Activated CD4-positive, alpha-beta T cell treated with anti-CD3 and anti-CD28 coated beads for 24 hours (primary cell): ENCODE measurements at places on chromosomes 2 and 18.
A peak's percentile ranks its signal among the peaks of the same experiment; 100 is the strongest.

GRCh38 chr18:5250603-5251002 is 44.9 kb downstream of the ZBTB14 start:
- DNase-seq, result no peak

- DNase-seq, result no peak
Measured at GRCh38 chr2:180728928-180729559, 251.4 kb upstream of the UBE2E3 start.

DNA sequence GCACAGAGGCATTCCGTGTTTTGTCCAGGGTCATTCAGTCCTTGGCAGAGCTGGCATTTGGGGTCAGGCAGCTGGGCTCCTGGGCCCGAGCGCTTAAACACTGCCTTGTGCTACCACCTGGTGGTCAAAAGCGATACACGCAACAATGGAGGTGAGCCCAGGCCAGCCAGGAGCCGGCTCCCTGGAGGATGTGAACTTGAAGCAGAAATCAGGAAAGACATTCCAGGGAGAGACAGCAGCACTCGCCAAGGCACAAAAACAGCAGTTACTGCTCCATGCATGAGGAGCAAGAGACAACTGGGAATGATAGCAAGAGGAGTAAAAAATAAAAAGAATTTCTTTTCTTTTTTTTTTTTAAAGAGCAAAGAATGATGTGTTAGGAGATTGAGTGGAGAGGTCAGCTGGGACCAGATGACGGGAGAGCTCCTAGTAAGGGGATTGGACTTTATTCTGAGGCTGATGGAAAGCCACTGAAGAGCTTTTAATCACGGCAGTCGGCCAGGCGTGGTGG is 20.7 kb downstream of the SCYGR8 start:
- DNase-seq, result peak; percentile 41

- no peak for DNase-seq
Measured at GRCh38 chr2:8447610-8448221, 234.1 kb upstream of the ID2 start.

GRCh38 chr2:136381722-136382633 is 264.0 kb upstream of the CXCR4 start:
- DNase-seq, result peak; percentile 58

DNA sequence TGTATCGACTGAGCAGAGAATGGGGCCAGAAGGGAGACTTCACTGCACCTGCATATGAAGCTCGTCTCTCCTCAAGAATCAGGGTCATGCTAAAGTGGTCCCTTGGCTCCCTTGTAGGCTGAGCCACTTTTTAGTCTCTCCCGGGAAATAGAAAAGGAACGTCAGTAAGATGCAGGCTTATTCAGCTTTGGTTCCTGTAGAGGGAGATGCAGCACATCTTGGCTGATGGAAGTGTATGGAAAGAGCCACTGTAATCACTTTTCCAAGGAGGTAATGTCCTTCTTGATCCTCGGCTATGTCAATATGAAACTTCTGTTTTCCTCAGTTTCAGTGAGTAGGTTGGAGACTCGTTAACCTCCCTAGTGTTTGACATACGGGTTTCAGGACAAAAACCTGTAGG is 235.2 kb downstream of the GCA start:
- DNase-seq, result no peak

DNA sequence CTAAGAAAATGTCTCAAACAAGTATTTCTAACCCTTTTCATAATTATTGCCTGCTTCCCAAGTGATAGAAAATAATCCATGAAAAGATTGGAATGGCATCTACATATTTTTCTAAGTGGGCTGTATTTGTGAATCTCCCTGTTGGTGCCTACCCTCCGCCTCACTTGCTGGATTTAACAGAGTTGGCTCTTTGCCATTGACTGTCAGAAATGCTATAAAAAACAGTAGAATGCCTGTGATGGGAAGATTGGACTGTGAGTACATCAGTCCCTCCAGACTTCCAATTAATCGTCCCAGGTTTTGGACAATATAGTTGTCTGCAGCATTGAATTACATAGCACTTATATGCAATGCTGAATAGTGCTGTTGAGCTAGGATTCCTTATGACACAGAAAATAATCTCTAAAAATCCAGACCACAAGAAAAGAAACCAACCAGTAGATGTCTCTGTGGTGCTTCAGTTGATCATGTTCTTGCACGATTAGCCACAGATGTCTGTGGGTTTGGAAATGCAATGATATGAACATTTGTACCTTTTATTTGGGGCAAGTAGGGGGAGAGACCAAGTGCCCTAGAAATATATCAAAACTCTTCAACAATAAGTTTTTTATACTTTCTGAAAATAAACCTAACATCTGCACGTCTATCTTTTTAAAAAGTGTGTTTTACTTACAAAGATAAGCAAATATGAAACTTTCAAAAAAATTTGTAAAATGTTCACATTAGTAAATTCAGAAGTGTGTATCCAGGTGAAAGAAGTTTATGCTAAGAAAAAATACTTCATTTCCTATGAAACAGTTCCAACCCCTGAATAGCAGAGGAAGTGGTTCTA is 88.5 kb downstream of the DYNAP start:
- DNase-seq, result no peak

- DNase-seq, result no peak
Measured at GRCh38 chr18:42436222-42436765, 481.3 kb downstream of the PIK3C3 start.

DNA sequence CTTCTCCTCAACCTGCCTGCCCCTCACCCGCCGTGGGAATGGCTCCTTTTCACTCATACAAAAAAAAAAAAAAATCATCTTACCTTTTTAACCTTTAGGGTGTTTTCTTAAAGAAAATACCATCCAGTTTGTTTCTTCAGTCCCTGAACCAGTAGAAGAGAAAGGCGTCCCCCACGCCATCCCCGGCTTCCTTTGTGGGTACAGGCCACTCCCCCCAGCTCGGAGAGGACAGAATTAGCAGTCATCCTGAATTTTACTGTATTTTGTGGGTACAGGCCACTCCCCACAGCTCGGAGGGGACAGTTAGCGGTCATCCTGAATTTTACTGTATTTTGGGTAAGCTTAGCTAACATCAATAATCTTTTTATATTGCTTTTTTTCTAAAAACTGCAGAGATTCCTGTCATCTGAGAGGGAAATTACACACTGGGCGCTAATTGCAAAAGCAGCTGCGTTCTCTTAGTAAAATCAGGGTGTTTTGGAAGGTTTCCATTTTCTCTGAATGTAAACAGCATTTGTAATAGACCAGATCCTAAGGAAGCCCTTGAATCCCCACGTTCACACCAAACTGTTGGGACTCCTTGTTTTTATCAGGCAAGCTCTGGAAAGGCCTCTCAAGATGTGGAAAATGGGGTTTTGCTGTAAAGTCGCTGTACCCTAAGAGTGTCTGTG is 72.5 kb downstream of the NFATC1 start:
- DNase-seq, result no peak

- DNase-seq, result no peak
Measured at GRCh38 chr2:20231598-20232026, 6.7 kb upstream of the SDC1 start.

- DNase-seq, result no peak
Measured at GRCh38 chr2:229425598-229425997, 154.5 kb upstream of the PID1 start.

- DNase-seq, result no peak
Measured at GRCh38 chr2:174399171-174399570, 3.6 kb downstream of the SCRN3 start.

GRCh38 chr2:146262606-146263005 is 1582.2 kb upstream of the ACVR2A start:
- no peak for DNase-seq

- DNase-seq, result no peak
Measured at GRCh38 chr18:37641573-37641972, 76.0 kb upstream of the CELF4 start.

- DNase-seq, result no peak
Measured at GRCh38 chr2:149021271-149021719, 17.2 kb upstream of the LYPD6B start.

DNA sequence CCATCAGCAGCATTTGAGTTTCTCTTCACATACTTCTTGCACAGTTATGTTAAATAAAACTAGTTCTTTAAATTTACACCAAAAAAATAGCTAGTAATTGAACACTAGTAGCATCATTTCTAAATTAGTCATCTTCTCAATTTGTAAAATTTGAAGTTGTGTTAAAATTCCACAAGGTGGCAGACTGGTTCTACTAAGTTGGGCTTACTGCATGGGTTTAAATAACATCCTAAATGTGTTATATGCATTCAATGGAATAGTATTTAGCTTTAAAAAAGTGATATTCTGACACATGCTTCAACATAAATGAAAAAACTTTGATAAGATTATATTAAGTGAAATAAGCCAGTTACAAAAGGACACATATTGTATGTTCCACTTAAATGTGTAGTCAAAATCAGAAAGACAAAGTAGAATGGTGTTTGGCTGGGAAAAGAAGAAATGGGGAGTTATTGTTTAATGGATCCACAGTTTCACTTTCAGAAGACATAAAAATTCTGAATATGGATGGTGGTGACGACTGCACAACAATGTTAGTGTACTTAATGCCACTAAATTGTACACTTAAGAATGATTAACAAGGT is 28.7 kb upstream of the RPRD1A start:
- DNase-seq, result no peak

GRCh38 chr2:142175813-142176338 is 45.1 kb upstream of the LRP1B start:
- no peak for DNase-seq

- DNase-seq, result no peak
Measured at GRCh38 chr2:239101071-239101470, 253.2 kb downstream of the TWIST2 start.

GRCh38 chr2:41326851-41327250 is 721.0 kb upstream of the PKDCC start:
- DNase-seq, result no peak

DNA sequence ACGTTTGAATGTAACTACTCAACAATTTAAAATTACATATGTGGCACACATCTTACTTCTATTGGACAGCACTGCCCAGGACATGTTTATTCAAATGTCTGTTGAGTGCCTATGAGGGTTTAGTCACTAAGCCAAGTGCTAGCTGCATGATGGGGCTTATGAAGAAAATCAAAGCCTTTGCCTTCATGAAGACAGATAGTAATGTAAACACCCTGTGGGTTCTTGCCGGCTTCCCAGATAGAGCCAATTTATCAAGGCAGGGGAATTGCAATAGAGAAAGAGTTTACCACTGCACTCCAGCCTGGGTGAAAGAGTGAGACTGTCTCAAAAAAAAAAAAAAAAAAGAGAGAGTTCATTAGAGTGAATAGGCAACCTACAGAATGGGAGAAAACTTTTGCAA is 43.7 kb upstream of the NEB start:
- no peak for DNase-seq

DNA sequence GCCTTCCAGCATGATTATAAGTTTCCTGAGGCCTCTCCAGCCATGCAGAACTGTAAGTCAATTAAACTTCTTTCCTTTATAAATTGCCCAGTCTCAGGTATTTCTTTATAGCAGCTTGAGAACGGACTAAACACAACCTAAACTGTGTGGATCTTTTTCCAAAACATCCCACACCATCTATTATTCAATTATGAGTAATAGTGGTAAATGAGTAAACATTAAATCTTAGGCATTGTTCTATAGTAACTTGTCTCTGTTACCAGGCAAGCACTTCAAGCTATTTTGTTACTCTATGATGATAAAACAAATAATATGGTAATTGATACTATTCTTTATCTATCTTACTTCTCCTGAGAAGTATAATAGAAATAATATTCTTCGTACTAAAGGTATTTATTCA is 536.9 kb upstream of the CHAC2 start:
- DNase-seq, result no peak

DNA sequence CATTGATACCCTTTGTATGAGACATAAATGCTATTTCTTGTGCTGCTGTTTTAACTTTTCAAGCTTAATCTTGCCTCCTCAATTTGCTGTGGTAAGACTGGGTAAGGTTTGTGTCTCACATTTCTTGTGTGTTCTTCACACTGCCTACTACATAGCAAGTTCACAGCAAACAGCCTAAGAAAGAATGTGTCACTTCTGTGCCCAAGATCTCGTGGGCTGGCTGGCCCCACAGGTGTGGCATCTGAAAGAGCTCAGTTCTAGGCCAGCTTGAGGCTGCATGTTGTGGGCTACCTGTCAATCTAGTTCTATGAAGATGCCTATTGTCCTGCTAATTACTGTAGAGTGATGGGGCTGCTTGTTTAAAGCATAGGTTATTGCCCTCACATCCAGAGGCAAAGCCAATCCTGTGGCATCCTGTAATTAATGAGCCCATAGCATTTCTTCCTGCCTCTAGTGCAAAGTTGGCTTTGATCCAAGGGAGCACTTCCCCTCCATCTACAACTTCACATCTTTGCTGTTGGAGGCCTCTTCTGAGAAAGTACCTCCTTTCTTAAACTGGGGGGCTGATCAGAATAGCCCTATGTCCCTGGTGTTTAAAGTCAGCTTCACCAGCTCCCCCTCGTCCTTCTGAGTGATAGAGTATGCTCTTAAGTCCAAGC is 40.9 kb upstream of the ASPRV1 start:
- no peak for DNase-seq

GRCh38 chr2:58569475-58570185 is 328.5 kb upstream of the FANCL start:
- DNase-seq, result no peak

DNA sequence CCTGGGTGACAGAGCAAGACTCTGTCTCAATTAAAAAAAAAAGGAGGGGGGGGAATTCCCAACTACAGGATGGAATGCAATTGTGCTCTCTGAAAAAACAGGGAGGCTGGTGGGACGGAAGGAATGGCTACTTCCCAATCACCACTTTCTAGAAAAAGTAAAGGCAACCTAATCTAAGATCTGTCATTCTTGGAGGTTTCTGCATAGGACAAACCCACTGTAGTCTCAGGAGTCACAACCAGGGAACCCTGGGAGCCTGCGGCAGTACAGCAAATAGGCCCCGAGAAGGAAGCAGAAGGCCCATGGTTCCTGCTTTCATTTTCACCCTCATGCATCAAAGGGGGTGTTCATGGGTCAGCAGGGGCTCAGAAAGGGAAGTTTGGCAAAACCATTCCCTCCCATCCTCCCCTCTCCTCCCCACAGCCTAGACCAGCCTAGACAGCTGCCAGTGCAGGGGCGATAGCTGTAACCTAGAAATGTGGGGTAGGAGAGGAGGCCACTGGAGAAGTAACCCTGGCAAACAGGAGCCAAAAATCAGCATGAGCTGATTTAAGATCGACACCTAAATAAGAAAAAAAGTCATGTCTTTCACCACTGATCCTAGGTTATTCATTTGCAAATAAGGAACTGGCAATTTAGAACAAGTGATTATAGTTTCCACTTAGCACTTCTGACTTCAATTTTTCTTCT is 48.0 kb downstream of the TRABD2A start:
- no peak for DNase-seq

GRCh38 chr18:61957801-61958516 is 65.2 kb upstream of the RNF152 start:
- DNase-seq, result no peak

DNA sequence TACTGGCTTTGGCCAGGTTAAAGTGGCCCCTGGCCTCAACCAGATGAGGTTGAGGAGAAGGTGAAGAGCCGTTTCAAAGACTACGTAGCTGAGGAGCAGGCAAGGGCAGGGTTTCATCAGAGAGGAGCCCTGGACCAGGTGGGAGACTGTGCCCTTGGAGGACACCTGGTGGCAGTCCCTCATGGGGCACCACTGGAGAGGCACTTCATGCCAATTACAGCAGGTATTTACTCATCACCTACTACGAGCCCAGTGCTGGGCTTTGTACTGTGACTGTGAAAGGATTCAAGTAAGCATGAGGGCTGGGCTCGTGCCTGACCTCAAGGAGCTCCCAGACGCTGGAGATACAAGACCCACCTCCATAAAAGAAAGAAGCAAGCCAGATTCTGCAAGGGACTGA is 37.6 kb downstream of the SMAD7 start:
- peak; percentile 21 for DNase-seq

GRCh38 chr2:239564587-239564986 is 163.8 kb upstream of the HDAC4 start:
- DNase-seq, result no peak

- no peak for DNase-seq
Measured at GRCh38 chr2:197847651-197848401, 43.4 kb downstream of the PLCL1 start.

- DNase-seq, result peak; percentile 72
Measured at GRCh38 chr2:239275044-239275685, 125.7 kb downstream of the HDAC4 start.
